NCI-H1048 (cell line): ENCODE measurements at places on chromosomes 5 and 9.

DNA sequence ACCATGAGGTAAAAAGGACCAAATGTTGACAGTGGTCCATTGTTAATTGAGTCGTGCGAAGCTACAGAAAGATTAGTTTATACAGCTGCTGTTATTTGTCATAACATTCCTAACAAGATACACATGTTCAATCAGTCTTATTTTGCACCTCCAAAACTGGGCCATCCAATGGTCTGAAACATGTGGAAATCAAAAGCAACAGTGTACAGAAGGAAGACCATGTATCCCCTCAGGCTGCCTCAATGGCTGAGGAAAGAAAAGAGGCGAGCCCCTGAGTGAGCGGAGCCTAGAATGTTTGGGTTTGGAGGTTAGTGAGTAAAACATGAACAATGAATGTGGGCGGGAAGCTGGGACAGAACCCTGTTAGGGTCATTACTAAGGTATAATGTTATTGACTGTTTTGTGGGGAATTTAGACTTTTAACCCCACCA, 35.6 kb downstream of the NFIB start:
- DNase-seq = no peak

DNA sequence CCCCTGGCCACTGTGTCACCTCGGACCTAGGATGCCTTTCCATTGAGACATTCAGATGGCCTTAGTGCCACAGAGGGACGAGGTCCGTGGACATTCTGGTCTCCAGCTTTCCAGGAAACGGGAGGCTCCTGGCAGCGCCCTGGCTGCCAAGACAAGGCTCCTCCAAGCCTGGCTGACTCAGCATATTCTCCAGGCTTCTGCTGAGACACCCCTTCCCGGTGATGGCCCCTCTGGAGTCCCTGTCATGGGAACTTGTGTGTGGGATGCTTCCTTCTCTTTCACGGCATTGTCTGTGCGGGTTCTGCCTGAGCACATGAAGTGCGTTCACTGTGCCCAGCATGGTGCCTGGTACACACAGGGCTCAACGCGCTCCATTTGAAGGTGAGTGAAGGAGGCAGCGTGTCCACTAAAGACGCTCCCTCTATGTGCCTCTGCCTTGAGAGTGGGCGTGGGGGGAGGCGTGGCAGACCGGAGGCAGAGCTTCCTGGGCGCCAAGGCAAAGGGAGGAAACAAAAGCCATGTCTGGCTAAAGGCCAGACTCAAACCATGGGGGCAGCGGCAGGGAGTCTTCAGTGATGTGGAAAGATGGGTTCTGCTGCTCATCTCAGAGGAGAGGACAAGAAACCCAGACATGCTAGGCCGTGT, 46.4 kb upstream of the PRRC2B start:
- no peak for DNase-seq

- no peak for DNase-seq
Measured at GRCh38 chr5:40660751-40661150, 19.0 kb upstream of the PTGER4 start.

DNA sequence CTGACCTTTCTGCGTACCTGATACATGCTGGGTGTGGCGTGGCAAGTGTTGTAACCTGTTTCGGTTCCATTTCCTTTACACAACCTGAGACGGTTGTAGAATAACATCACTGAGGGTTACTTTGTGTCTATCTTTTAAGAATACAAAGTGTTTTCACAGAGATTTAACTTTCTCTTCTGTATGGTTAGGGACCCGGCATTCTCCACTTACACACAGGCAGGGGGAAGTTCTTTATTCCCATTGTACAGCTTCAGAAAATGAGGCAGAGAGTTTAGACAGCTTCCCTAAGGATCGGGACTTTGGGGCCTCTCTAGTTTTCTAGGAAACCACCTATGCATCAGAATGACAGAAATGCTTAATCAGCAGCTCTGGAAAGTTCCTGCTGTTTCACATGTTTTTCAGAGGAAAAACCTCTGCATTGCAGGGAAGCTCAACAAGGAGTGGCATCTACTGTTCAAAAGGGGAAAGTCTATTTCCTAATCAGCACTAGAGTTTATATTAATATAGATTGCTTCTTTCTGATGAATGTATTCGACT, 41.3 kb downstream of the CAST start:
- DNase-seq = no peak

DNA sequence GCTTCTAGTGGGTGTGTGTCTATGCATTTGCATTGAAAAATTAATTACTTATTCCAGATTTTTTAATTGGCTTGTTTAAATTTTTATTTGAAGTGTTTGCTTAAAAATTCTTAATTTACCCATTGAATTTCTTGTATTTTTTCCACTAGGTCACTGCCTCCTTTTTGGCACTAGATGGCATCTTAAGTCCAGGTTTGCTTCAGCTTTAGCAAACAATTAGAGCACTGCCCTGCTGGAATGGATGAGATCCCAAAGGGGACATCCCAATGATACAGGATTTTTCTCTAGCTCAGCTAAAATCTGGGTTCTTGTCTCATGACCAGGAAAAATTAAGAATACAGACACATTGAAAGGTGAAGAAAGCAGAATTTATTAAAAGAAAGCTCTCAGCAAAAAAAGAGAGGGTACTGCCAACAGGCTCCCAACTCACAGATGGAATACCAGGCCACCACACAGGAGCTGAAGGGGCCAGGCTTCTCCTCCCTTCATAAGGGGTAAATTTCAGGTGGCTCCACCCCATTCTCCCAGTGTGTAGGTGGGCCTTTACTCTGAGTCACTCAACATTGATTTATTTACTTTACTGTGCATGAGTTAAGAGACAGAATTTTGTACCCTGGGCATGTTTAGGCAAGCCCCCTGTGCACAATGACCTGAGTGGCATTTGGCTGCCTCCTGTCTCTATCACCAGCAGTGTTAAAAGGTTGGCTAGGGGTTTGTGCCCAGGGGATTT, 532.4 kb downstream of the ANXA1 start:
- no peak for DNase-seq

DNA sequence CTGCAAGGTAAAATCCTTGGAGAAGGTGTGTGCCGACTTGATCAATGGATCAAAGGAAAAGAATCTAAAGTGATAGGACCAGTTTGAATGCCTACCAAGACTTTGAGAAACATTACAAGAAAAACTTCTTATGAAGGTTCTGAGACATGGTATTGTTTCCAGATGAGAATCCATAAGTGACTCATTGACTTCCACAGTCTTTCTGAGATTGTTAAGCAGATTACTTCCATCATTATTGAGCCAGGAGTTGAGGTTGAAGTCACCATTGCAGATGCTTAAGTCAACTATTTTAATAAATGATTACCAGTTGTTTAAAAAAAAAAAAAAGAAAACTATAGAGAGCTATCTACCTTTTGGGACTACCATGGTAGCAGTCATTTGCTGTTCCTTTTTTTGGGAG, 7.0 kb downstream of the LNPEP start:
- no peak for DNase-seq

DNA sequence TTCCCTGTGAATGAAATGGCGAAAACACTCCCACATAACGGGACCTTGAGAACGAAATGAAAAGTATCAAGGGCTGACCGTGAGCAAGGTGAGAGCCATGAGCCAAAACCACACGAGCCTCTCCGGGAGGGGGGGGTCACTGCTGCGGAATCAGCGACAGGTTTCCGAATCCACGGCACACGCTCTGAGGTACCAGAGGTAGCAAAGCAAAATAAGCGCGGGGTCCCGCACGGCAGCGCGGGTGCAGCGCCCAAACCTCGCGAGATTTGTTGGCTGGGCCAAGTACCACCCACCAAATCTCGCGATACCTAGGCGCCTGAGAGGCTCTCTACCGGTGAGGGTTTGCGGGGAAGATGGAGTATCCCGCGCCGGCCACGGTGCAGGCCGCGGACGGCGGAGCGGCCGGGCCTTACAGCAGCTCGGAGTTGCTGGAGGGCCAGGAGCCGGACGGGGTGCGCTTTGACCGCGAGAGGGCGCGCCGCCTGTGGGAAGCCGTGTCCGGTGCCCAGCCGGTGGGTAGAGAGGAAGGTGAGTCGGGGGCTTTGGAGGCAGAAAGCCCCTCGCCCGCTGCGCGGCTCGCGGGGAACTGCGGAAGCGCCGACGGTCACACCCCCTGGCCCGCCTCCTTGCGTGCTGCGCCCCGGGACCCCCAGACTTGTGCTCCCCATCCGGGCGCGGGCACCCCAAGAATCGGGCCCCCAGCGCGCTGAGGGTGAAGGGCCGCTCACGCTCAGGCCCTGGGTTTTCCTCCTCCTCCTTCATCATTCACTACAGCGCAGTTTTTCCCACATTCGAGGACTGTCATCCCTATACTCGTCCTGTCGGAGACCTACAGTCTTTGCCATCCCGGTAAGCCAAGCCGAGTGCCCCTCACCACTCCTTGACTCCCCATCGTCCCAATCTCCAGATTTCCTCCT, at the start of gene ZNF346:
TSS of gene ZNF346 (plus strand) at position 311 of the 917 bp plus-strand sequence. CDS start at position 354, 43 bp downstream.
- DNase-seq = peak; percentile 79

DNA sequence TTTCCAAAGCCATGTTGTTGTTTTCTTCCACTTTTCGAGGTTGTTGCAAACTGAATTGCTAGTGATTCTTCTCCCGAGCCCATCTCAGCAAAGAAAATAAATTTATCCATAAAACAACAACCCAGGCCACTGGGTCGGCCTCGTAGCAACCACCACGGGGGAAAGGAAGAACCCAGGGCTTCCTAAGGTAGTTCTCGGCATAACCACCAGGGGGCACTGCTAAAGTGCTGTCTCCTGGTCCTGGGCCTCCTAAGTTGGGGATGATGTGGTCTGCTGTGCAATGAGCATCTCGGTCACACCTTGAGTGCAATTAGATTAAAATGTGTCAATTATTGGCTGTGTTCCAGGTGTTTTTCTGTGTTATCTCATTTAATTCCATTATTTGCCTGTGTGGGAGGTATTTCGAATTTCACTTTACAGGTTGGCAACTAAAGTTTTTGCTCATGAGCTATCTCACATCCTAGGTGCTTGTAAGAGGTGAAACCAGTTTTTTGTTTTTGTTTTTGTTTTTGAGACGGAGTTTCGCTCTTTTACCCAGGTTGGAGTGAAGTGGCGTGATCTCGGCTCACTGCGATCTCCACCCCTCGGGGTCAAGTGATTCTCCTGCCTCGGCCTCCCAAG, 102.8 kb upstream of the DAP start:
- no peak for DNase-seq

GRCh38 chr9:34989946-34990635, 546 bp downstream of the DNAJB5 start:
- DNase-seq = no peak
